Tibial artery (tissue), 4 donors: ENCODE measurements at places on chromosomes 2 and 18.
A peak's percentile ranks its signal among the peaks of the same experiment; 100 is the strongest.

DNA sequence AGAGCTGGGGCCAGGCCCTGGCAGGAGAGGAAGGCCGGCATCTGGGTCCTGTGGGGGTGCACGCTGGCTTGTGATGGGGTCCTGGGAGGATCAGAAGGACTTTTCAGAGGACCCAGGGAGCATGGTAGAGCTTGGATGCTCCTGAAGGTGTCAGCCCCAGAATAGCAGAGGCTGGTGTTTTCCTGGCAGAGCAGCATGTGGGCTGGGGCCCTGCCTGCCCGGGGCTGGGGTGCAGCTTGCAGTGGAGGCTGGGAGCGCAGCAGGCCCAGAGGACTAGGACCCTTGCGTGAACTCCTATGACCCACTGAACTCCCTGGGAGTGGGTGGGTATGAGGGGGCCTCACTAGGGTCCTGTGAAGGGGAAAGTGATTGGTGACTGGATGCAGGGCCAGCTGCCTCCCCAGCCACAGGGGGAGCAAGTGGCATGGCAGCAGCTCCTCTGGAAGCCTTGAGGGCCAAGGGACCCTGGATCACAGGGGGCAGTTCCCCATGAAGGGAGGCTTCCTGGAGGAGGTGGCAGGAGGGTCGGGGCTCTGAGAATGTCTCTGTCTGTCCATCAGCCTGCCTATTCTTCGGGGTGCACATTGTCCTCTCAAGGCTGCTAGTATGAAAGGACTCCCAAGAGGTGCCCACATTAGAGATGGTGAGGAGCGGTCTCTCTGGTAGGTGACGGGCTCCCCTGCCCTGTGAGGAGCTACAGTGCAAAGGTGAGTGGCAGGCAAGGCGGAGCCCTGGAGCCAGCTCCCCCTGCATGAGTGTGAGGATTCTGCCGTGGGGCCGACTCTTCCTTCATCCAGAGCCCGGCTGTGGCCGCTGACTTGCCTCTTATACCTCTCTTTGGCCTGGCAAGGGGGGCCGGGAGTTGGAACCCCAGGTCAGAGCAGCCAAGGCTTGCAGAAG, 249.0 kb downstream of the DYSF start:
- no peak for DNase-seq
- H3K4me3 ChIP-seq = no peak overlapping the region
- H3K4me1 ChIP-seq = peaks cover 41% of the 10 kb centered on the region
- H3K27ac ChIP-seq = peak overlapping the region; percentile 70
- no peaks in the 10 kb centered on the region for H3K36me3 ChIP-seq

DNA sequence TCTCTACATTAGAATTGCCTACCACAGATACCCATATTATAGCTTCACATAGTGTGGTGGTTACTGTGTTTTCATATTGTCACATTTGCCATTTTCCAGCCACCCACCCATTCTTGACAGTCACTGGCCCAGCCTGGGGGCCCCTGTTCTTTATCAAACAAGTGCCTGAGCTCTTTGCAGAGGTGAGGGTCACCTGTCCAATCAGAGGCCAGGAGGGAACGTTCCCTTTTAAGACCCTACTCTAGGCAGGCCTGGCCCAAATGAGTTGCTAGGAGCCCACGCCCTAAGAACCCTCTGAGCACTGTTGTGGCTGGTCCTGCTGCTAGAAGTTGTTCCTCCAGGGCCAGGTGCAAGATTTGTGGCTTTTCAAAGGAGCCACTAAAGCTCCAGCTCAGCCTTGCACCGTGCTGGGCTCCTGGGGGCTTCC, 5.2 kb downstream of the IL37 start:
- DNase-seq = no peak
- no peak overlapping the region for H3K27ac ChIP-seq
- no peaks in the 10 kb centered on the region for H3K4me1 ChIP-seq
- no peaks in the 10 kb centered on the region for H3K27me3 ChIP-seq
- H3K36me3 ChIP-seq = no peaks in the 10 kb centered on the region

DNA sequence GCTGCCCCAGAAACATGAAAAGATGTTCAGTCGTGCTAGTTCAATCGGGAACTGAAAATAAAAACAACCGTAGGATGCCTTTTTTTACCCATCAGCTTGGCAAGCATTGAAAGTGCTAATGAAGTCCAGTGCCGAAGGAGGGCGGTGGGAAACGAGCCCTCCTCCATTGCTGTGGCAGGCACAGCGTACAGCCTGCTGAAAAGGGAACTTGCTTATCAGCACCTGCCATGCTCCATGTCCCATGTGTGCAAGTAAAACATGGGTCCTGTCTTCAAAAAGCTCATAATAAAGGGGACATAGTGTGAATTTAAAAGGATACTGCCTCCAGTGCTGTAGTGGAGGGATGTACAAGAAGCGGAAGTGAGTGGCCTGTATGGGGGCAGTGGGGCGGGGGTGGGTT, 82.4 kb downstream of the ARMC9 start:
- peaks cover 41% of the 10 kb centered on the region for H3K36me3 ChIP-seq
- no peak overlapping the region for H3K4me3 ChIP-seq
- DNase-seq = no peak
- H3K27ac ChIP-seq = no peak overlapping the region

GRCh38 chr2:44825702-44826101, 115.8 kb upstream of the SIX3 start:
- H3K36me3 ChIP-seq = no peaks in the 10 kb centered on the region
- no peak for DNase-seq
- H3K27me3 ChIP-seq = peaks cover 9% of the 10 kb centered on the region
- H3K4me3 ChIP-seq = no peak overlapping the region
- H3K27ac ChIP-seq = no peak overlapping the region

DNA sequence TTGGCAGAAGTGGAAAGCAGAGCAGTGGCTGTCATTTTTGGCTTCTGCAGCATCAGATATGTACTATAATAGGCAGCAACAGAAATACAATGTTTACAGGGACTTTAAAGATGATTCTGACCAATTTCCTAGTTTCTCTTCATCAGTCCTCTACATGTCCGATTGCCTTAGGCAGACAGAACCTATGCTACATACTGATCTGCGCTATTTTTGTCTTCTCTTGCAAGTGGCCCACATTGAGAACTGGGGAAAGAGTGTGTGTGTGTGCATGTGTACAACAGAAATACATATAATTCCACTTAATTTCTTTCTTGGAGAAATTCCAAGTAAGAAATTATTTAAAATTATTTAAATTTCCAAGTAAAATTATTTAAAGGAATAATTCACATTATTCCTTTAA, 77.1 kb upstream of the CHRNA1 start:
- no peak overlapping the region for H3K4me3 ChIP-seq
- DNase-seq = no peak
- H3K4me1 ChIP-seq = peaks cover 37% of the 10 kb centered on the region
- H3K27ac ChIP-seq = no peak overlapping the region
